Stimulated activated CD4-positive, alpha-beta T cell treated with anti-CD3 and anti-CD28 coated beads, Interleukin-1b, Interleukin-23, amount 100 ng/mL, for 1 hour (primary cell): ENCODE measurements at places on chromosomes 4 and X.
A peak's percentile ranks its signal among the peaks of the same experiment; 100 is the strongest.

DNA sequence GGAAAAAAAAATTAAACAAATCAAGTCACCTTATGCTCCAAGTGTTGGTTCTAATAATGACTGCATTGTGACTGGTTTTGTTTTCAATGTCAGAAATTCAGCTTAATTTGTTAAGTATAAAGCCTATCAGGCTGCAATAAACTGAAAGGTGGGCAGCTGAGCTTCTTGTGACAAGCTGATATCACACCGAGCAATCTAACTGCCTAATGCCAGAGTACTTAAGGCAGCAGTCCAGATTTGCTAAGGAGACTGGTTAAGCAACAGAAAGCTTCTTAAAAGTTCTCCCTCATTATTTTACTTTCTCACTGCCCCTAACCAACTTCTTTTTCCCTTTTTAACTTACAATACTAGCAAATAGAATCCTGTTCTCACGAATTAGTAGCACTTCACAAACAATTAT is 201.0 kb downstream of the MAB21L2 start:
- no peak for DNase-seq

DNA sequence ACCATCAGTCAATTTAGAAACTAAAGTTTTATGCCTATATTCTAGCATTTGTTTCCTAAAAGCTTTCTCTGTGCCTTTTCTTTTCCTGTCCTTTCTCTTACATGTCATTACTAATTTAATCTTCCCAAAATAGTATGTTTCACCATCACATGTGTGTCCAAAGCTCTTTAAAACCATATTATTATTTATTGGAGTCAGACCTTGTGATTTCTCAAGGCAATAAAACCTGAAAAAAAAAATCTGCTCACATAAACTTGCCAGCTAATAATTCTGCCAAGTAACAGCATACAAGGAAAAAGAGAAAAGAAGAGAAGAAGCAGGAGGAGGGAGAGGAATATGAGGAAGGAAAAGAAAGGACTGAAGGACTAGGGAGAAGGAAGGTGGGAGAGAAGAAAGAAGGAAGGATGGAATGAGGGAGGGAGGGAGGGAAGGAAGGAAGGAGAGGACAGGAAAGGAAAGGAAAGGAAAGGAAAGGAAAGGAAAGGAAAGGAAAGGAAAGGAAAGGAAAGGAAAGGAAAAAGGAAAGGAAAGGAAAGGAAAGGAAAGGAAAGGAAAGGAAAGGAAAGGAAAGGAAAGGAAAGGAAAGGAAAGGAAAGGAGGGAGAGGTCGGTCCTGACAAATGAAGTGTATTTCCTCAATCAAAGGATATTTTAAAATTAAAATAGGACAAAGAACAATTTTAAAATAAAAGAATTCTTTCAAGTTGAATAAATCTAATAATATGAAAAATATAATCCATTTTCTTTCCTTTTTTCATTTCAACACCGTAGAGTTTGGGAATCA is 57.4 kb downstream of the ANTXR2 start:
- DNase-seq, result no peak

DNA sequence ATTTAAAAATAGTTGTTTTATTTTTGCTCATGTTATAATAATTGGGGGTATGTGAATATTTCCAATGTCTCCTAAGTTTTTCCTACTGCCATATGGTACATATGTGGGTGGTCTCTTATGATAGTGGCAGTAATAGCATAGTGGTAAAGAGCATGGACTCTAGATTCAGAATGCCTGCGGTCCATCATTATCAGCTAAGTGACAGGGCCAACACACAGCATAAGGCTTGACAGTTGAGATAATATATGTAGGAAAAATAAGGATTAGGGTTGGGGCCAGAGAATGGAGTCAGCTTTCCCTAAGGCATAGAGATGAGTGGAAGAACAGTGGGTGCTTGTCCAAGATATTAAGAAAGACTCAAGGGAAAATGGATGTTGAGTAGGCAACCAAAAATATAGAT is 2707.5 kb downstream of the PCDH7 start:
- no peak for DNase-seq

GRCh38 chr4:117135634-117136354 is 50.4 kb upstream of the TRAM1L1 start:
- no peak for DNase-seq

DNA sequence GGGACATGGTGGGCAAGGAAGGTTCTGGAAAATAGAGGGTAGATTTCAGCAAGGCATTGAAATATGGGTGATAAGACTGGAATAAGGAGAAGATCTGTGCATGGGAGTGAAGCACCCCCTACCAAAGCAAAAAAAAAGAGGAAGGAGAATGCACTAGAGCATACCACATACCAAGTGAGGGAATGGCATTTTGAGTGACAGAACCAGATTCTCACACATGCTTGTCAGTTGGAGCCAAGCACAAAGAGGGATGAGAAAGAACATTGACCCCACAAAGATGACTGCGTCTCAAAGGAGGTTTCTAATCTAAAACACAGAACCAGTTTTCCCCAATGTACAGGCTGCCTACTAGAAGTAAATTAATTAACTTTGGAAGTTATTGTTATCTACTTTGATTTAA is 140.3 kb upstream of the SMAD1 start:
- DNase-seq, result no peak

DNA sequence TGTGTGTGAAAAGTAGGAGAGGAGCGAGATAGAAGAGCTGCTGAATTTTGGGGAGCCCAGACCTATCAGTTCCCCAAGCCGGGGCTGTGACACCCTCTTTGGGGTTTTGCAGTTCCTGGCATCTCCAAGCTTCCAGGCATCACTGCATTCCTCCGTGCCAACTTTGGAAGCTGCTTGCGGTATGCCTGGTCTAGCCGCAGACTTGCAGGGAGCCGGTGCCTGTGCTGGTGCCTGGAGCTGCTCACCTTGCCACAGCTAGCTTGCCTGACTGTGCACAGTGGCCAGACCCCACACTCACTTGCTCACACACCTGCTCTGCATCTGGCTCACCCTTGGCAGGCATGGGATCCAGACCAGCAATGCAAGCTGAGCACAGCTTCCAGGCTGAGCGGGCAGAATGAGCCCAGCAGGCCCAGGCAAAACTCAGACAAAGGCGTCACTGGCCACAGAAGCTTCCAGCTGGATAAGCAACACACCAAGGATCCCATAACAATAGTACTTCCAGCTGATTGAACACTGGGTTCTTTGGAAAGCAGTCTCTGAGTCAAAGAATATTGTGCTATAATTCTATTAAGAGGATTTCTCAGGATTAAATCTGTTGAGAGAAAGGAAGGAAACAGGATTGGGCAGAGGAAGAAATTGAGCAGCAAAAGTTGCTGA is 390.9 kb downstream of the TEX13C start:
- DNase-seq, result no peak

DNA sequence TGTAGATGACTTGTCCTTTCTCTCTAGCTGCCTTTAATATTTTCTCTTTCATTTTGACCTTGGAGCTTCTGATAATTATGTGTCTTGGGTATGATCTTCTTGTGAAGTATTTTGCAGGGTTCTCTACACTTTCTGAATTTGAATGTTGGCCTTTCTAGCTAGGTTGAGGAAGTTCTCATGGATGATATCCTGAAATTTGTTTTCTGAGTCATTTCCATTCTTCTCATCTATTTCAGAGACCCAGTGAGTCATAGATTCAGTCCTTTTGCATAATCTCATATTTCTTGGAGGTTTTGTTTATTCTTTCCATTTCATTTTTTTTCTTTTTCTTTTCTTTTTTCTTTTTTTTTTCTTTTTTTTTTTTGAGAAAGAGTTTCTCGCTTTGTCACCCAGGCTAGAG is 585.7 kb upstream of the PABPC4L start:
- DNase-seq, result no peak

DNA sequence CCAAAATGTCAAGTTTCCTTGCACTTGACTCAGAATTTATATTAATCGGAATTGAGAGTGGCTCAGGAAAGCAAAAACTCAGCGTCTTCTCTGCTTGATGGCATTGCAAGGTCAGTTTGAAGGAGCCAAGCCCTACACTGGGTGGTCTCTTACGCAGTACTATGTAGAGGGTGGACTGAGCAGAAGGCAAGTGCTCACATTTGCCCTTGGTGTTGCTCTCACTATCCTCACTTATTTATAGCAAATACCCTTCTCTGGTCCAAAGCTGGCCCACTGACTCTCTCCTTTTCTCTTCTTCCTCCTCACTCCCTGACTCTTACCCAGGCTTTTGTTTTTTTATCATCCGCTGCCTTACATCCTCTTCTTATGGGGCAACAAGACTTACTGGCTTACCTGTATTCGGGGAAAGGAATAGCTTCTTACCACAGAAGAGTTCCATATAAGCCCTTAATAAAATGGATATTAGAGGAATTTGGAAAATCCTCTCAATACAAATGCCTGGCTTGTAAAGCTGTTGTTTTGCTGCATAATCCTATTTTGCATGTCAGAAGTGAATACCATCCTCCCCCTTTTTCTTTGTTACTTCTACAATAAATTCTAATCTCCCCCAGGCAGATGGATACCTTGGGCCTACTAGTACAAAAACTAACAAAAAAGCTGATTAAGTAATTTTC is 24.8 kb upstream of the GATB start:
- DNase-seq, result no peak

- DNase-seq, result no peak
Measured at GRCh38 chrX:109952985-109953905, 49.7 kb upstream of the TMEM164 start.

- DNase-seq, result no peak
Measured at GRCh38 chr4:101393256-101393655, 45.9 kb upstream of the PPP3CA start.

- DNase-seq, result no peak
Measured at GRCh38 chr4:17293901-17294300, 218.0 kb downstream of the QDPR start.

DNA sequence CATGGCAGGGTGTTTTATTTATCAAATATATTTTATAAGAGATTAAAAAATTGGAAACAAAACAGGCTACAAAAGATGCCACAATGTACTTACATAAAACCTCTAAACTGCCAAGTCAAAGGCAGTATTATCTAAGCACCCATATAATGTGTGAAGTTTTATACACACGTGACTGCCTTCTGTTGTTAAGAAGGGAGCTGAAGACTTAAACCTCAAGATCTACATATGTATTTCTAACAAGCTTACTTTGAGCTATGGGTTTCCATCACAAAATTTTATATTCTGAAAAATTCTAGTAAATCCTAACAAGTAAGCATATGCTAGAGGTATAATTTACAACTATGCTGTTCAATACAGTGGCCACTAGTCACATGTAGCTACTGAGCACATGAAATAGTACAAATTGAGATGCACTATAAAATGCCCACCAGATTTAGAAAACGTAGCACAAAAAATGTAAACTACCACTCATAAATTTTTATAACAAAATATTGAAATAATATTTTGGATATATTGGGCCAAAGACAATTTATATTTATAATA is 9.8 kb downstream of the ATP8A1 start:
- DNase-seq, result no peak

DNA sequence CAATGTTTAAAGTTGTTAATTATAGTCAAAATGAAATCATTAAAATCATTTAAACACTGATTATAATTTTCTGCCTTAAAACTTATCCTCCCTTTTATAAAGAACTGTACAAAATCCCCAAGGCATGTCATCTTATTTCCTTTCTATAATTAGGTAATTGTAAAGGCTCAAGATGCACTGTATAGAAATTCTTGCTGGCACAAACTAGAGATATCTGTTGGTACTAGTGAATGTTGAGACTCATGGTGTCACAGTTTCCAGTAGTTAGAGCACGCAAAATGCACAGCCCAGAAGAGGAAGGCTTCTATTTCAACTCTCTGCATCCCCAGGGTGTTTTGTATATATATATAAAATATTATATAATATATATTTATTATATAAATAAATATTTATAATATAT is 22.7 kb upstream of the PLA2G12A start:
- DNase-seq, result no peak

GRCh38 chr4:112231779-112232713 is at the start of gene AP1AR:
AP1AR (plus strand) TSS chr4:112231787; CDS start chr4:112232092, 305 bp downstream.
- peak; percentile 55 for DNase-seq

DNA sequence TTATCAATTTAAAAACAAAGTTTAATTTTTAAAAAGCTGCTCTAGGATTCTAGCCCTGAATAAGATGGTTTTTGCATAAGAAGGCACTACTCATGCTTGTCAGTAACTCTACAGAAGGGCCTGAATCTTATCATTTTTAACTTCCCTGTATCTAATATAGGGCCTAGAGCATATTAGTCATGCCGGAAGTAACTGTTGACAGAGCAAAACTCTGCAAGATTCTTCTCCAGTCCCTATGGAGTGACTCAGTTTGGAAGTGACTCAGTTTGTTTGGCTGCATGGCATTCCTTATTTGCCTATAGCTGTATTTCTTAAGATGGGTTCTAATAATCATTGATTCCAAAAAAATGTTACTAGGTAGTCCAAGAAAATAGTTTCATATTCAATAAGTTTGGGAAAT is 431.8 kb upstream of the HTR2C start:
- no peak for DNase-seq

GRCh38 chr4:77593993-77594392 is 11.6 kb upstream of the CXCL13 start:
- DNase-seq, result no peak

DNA sequence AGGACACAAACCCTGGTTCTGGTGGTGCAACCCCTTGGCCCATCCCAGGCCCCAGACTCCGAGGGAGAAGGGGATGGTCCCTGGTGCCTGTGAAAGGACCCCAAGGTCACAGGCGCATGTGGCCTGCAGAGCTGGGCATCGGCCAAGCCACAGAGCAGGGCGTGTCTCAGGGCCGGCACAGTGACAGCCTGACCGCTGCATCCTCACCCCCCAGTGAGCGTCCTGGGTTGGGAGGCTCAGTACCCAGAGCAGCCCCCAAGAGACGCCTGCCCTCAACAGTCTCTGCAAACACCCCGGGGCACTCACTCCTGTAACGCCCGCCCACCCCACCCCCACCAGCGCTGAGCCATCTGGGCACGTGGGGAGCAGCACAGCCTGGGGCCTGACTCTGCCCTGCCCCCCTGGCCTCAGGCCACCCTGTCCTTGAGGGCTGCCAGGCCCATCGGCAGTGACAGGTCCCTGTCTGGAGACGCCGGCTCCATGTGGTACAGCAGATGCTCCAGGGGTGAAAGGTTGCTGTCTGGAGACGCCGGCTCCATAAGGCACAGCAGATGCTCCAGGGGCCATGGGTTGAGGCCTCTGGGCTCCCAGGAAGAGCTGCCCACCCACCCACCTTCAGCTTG is 24.5 kb upstream of the CPLX1 start:
- DNase-seq, result no peak

DNA sequence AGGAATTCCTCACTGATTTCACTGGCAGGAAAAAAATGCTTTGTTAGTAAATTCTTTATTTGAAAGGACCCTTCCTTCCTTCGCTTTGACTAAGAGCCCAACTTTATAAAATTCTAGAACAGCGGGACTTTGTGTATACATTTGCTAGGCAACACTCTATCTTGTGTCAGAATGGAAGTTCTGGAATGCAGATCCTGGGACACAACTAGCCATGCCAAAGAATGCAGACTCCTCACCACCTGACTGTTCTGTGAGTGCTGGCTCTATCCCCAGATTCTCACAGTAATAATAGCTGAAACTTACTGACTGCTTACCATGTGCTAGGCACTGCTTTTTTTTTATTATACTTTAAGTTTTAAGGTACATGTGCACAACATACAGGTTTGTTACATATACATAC is 73.3 kb upstream of the ZDHHC15 start:
- no peak for DNase-seq

DNA sequence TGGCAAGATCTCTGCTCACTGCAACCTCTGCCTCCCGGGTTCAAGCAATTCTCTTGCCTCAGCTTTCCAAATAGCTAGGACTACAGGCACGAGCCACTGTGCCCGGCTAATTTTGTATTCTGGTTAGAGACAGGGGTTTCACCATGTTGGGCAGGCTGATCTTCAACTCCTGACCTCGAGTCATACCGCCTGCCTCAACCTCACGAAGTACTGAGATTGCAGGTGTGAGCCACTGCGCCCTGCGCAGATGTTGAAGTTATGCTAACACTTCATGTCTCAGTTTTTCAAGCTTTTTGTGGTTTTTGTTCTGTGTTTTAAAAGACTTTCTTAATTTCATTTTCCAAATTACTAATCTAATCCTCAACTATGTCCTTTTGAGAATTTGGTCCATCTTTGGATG is 154.4 kb upstream of the TLL1 start:
- DNase-seq, result no peak
